ENCODE measurements at places on chromosomes 12 and 14.

DNA sequence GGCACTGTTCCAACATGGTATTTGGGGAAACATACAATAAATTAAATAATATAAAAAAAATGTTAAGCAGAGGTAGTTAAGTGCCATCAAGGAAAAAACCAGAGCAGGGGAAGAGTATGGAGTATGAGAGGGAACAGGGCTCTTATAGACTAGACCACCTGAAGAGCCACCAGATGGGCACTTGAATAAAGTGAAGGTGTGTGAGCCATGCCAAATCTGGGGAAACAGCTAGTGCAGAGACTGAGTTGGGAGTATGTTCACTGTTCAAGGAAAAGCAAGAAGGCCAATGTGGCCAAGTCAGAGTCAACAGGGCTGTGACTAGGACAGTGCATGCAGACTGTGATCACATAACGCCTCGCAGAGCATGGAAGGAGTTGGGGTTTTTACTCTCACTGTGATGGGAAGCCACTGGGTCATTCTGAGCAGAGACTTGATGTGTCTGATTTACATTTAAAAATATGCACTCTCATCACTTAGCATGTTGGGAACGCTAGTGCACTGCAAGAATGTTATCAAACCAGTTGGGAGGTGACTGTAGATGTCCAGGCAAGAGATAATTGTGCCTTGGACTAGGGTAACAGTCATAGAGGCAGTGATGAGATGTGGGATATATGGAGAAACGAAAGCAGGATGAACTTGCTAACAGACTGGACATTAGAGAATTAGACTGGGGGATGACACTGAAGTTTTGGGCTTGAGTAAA, 25.6 kb downstream of the NDUFA12 start:
- DNase-seq, result no peak
- no peaks in the 10 kb centered on the region for H3K27me3 ChIP-seq
- no peaks in the 10 kb centered on the region for H3K4me1 ChIP-seq
- H3K4me3 ChIP-seq, result no peak overlapping the region
- H3K36me3 ChIP-seq, result peaks cover 2% of the 10 kb centered on the region

DNA sequence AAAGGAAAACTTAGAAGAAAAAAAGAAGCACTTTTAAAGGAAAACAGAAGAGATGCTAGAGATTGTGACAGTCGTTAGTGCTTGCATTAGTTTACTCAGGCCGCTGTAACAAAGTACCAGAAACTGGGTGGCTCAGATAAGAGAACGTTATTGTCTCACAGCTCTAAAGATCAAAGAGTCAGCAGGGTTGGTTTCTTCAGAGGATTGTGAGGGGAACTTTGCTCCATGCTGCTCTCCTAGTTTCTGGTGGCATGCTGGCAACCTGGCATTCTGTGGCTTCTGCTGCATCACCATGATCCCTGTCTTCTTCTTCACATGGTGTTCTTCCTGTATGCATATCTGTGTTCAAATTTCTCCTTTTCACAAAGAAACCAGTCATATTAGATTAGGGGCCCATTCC, 119.4 kb upstream of the PLEKHA5 start:
- no peaks in the 10 kb centered on the region for H3K36me3 ChIP-seq
- DNase-seq, result no peak
- H3K27me3 ChIP-seq, result no peaks in the 10 kb centered on the region
- H3K4me3 ChIP-seq, result no peak overlapping the region
- no peak overlapping the region for H3K27ac ChIP-seq
- no peaks in the 10 kb centered on the region for H3K4me1 ChIP-seq

GRCh38 chr14:49870908-49871307, 18.3 kb upstream of the NEMF start:
- H3K36me3 ChIP-seq, result no peaks in the 10 kb centered on the region
- no peak overlapping the region for H3K27ac ChIP-seq
- H3K27me3 ChIP-seq, result no peaks in the 10 kb centered on the region
- peaks cover 29% of the 10 kb centered on the region for H3K4me1 ChIP-seq
- no peak for DNase-seq

GRCh38 chr12:112907415-112908157, 824 bp downstream of the OAS1 start:
- H3K4me1 ChIP-seq, result peaks cover 37% of the 10 kb centered on the region
- H3K4me3 ChIP-seq, result peak overlapping the region; percentile 42
- no peak for DNase-seq
- H3K36me3 ChIP-seq, result no peaks in the 10 kb centered on the region

- no peak for DNase-seq
- peaks cover 34% of the 10 kb centered on the region for H3K36me3 ChIP-seq
- H3K4me3 ChIP-seq, result no peak overlapping the region
- no peak overlapping the region for H3K27ac ChIP-seq
- no peaks in the 10 kb centered on the region for H3K27me3 ChIP-seq
- peaks cover 12% of the 10 kb centered on the region for H3K4me1 ChIP-seq
Measured at GRCh38 chr14:103501921-103502669, 20.5 kb downstream of the CKB start.

GRCh38 chr12:69925291-69925690, 100.3 kb downstream of the MYRFL start:
- no peak for DNase-seq
- no peak overlapping the region for H3K4me3 ChIP-seq
- no peak overlapping the region for H3K27ac ChIP-seq
- H3K36me3 ChIP-seq, result no peaks in the 10 kb centered on the region

DNA sequence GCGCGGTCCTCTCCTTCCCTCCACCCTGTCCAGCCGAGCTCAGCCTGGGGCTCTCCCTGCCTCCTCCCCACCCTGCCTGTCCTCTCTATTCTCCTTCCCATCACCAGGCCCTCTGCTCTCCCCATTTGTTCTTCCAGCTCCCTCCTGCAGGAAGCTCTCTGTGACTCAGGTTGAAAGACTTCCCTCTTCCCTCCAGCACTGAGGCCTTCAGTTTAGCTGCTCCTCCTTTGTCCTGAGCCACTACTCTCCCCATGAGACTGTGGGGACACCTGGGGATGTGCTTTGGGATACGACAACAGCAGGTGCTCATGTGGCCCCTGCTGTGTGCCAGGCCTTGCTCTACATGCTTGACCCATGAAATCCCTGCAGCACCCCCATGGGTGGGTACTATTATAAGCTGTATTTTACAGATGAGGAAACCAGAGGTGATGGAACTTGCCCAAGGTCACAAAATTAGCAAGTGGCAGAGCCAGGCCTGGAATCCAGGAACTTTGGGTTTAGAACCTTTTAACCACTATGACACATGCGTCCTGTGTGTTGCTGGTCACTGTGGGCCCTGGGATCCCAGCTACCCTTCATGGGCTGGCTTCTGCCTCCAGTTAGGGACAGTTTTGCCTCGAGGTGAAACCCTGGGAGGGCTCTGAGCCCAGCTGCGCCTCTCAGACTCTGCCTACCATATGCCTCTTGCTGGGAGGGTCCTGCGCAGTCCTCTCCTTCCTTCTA, 5.5 kb downstream of the KRT80 start:
- H3K4me3 ChIP-seq, result no peak overlapping the region
- DNase-seq, result no peak
- H3K4me1 ChIP-seq, result peaks cover 7% of the 10 kb centered on the region
- no peak overlapping the region for H3K27ac ChIP-seq

- H3K27ac ChIP-seq, result no peak overlapping the region
- no peak for DNase-seq
- H3K27me3 ChIP-seq, result no peaks in the 10 kb centered on the region
- H3K36me3 ChIP-seq, result no peaks in the 10 kb centered on the region
- H3K4me1 ChIP-seq, result no peaks in the 10 kb centered on the region
Measured at GRCh38 chr14:37436519-37436918, 158.5 kb downstream of the FOXA1 start.

DNA sequence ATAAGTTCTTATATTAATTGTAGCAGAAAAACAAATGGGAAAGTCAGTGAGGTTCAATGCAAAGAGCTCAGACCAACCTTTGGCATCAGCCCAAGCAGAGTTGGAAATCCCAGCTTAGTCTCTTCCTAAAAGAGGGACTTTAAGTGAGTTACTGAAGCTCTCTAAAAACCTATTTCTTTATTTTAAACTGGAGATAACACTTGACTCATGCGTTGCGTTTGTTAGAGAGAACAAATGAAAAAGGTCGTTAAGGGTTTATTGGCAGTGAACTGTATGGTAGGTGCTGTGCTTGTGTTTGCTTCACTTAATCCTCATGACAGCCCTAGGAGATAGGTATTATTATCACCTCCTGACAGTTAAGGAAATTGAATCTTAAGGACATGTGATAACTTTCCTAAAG, 396.5 kb downstream of the RAD51B start:
- H3K4me3 ChIP-seq, result no peak overlapping the region
- no peak overlapping the region for H3K27ac ChIP-seq
- no peaks in the 10 kb centered on the region for H3K36me3 ChIP-seq
- no peak for DNase-seq
- H3K27me3 ChIP-seq, result no peaks in the 10 kb centered on the region
- peaks cover 55% of the 10 kb centered on the region for H3K4me1 ChIP-seq

- DNase-seq, result no peak
- no peaks in the 10 kb centered on the region for H3K27me3 ChIP-seq
- H3K36me3 ChIP-seq, result no peaks in the 10 kb centered on the region
- peaks cover 13% of the 10 kb centered on the region for H3K4me1 ChIP-seq
- H3K4me3 ChIP-seq, result no peak overlapping the region
Measured at GRCh38 chr12:66900616-66901015, 221.7 kb upstream of the GRIP1 start.

GRCh38 chr14:72788255-72788654, 105.6 kb downstream of the DPF3 start:
- no peak for DNase-seq
- H3K4me3 ChIP-seq, result no peak overlapping the region
- H3K4me1 ChIP-seq, result no peaks in the 10 kb centered on the region

- H3K36me3 ChIP-seq, result no peaks in the 10 kb centered on the region
- H3K27me3 ChIP-seq, result no peaks in the 10 kb centered on the region
- no peaks in the 10 kb centered on the region for H3K4me1 ChIP-seq
- DNase-seq, result no peak
Measured at GRCh38 chr14:79629411-79630287, 581.7 kb downstream of the DIO2 start.

- H3K36me3 ChIP-seq, result no peaks in the 10 kb centered on the region
- H3K4me3 ChIP-seq, result no peak overlapping the region
- H3K27ac ChIP-seq, result no peak overlapping the region
- peaks cover 16% of the 10 kb centered on the region for H3K27me3 ChIP-seq
Measured at GRCh38 chr14:93832081-93832480, 43.8 kb upstream of the PRIMA1 start.

- no peaks in the 10 kb centered on the region for H3K27me3 ChIP-seq
- DNase-seq, result peak; percentile 67
- peak overlapping the region; percentile 84 for H3K27ac ChIP-seq
- no peaks in the 10 kb centered on the region for H3K36me3 ChIP-seq
- peaks cover 19% of the 10 kb centered on the region for H3K4me1 ChIP-seq
Measured at GRCh38 chr14:100067971-100068959, 3.0 kb downstream of the EVL start.

GRCh38 chr12:27653661-27654060, 42.6 kb upstream of the REP15 start:
- H3K4me3 ChIP-seq, result no peak overlapping the region
- no peak overlapping the region for H3K27ac ChIP-seq
- H3K36me3 ChIP-seq, result peaks cover 50% of the 10 kb centered on the region
- DNase-seq, result no peak
- H3K4me1 ChIP-seq, result no peaks in the 10 kb centered on the region
- no peaks in the 10 kb centered on the region for H3K27me3 ChIP-seq

DNA sequence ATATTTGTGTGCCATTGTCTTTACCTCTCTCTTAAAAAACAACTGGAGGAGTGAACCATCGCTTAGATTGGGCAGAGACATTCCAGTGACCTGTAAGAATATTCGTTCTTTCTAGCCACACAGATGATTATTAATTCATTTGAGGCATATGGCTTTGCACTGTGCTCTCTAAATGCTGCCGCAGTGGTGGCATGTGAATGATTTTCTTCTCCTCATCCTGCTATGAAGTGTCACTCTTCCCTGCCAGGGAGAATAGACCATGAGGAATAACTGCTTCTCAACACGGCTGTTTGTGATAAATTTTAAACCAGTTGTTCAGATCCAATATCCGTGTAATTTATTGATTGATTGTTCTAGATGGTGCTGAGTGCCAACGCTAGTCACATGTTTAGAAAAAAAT, 225.3 kb downstream of the CNTN1 start:
- no peak overlapping the region for H3K27ac ChIP-seq
- no peaks in the 10 kb centered on the region for H3K4me1 ChIP-seq
- DNase-seq, result no peak
- H3K36me3 ChIP-seq, result no peaks in the 10 kb centered on the region

GRCh38 chr12:104747955-104748354, 210.1 kb downstream of the SLC41A2 start:
- no peaks in the 10 kb centered on the region for H3K27me3 ChIP-seq
- no peaks in the 10 kb centered on the region for H3K36me3 ChIP-seq
- H3K4me1 ChIP-seq, result no peaks in the 10 kb centered on the region
- no peak for DNase-seq

DNA sequence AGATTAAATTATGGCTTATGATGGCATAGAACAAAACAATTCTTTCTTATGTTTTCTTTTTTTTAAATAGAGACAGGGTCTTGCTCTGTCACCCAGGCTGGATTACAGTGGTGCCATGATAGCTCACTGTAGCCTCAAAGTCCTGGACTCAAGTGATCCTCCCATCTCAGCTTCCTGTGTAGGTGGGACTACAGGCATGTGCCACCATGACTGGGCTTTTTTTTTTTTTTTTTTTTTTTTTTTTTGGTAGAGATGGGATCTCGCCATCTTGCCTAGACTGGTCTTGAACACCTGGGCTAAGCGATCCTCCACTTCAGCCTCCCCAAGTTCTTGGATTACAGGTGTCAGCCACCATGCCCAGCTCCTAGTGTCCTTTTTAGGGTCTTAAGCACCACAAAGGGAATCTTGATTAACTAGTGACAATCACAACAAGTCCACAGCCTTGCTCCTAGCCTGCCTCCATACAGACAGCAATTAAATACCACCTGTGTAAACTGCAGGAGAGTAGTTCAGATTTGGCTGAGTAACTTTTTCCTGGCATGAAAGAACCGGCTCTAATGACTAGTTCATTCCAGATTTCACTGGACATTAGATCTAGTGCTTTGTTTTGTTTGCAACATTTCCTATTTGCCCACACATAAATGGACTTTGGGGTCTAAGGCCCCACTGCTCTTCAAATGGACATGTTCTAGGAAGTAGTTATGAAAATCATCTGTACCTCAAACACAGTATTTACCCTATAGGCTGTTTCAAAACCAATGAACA, 61.6 kb downstream of the SH2B3 start:
- peaks cover 16% of the 10 kb centered on the region for H3K4me1 ChIP-seq
- DNase-seq, result peak; percentile 45

DNA sequence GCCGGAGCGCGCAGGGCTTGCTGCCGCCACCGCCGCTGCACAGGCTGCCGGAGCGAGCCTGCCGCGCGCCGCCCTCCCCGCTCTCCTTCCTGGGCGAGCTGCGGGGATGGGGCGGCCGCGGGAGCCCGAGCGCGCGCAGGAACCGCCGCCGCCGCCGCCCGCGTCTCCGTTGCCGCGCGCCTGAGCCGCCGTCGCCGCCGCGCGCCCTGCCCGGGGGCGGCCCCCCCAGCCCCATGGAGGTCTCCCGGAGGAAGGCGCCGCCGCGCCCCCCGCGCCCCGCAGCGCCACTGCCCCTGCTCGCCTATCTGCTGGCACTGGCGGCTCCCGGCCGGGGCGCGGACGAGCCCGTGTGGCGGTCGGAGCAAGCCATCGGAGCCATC, 352 bp downstream of the PLXNC1 start:
- peak overlapping the region; percentile 53 for H3K4me3 ChIP-seq
- peaks cover 47% of the 10 kb centered on the region for H3K4me1 ChIP-seq
- peaks cover 75% of the 10 kb centered on the region for H3K27me3 ChIP-seq
- peak overlapping the region; percentile 78 for H3K27ac ChIP-seq
- H3K36me3 ChIP-seq, result no peaks in the 10 kb centered on the region

GRCh38 chr14:68958553-68958952, 20.5 kb downstream of the ACTN1 start:
- peaks cover 94% of the 10 kb centered on the region for H3K4me1 ChIP-seq
- H3K27me3 ChIP-seq, result no peaks in the 10 kb centered on the region
- H3K27ac ChIP-seq, result peak overlapping the region; percentile 91
- no peak for DNase-seq
- H3K36me3 ChIP-seq, result peaks cover 7% of the 10 kb centered on the region

GRCh38 chr14:92751819-92752218, 3.4 kb upstream of the LGMN start:
- H3K4me1 ChIP-seq, result peaks cover 9% of the 10 kb centered on the region
- no peak overlapping the region for H3K4me3 ChIP-seq
- H3K36me3 ChIP-seq, result no peaks in the 10 kb centered on the region
- H3K27me3 ChIP-seq, result no peaks in the 10 kb centered on the region
